Left renal cortex interstitium (tissue), 4 donors: ENCODE measurements at places on chromosomes 16 and 17.

- no peak for DNase-seq
Observed at GRCh38 chr16:78094166-78094565, 5.3 kb upstream of the WWOX start.

GRCh38 chr16:15899538-15900100 lies 11.2 kb upstream of the CEP20 start:
- DNase-seq = no peak

DNA sequence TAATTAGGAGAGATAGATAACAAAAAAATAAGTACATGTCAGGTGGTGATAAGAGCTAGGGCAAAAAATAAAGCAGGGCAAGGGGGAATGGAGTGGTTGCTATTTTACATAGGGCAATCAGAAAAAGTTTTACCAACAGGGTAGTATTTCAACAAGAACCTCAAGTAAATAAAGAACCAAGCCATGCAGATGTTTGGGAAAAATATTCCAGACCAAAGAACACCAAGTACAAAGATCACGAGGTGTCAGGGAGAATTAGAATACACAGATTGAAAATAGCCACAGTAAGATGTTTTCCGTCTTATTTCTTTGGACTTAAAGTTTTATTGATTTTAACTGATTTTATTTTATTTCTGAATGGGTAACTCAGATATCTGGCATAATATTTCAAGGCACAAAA lies 11.1 kb downstream of the SYNRG start:
- DNase-seq = no peak

DNA sequence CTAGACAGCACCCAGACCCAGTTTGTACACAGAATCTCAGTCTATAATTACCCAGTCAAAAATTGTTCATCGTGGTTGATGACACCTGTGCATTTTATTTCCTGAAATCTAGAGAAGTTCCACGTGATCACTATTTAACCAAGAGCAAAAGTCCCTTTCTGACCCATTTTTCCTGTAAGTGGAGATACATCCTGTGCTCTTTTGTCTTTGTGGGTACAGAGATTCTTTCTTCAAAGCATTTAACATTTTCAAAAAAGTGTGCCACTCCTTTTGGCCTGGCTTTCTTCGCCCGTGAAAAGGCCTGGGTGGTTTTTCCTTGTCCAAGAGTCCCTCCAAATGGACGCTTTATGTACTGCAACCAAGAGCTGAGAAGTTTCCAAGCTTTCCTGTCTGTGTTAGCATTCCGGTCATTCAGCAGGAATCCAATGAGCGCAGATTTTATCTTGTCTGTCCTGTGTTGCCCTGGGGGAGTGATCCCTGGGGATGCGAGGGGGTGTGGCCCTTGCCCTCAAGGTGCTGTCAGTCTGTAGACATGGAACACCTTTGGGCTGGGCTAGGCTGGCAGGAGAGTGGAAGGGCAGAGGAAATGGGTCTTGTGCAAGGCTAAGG lies 161.1 kb upstream of the CACNG5 start:
- peak; percentile 32 for DNase-seq

- DNase-seq = no peak
Observed at GRCh38 chr17:40346765-40347158, 17.8 kb downstream of the GJD3 start.

GRCh38 chr17:78748730-78749317 lies 33.2 kb downstream of the CYTH1 start:
- no peak for DNase-seq

GRCh38 chr16:66848172-66848571 lies 4.0 kb downstream of the CA7 start:
- no peak for DNase-seq

- DNase-seq = no peak
Observed at GRCh38 chr16:85327731-85328675, 215.7 kb upstream of the CIBAR2 start.

- DNase-seq = peak; percentile 67
Observed at GRCh38 chr16:88610909-88611812, 27.2 kb upstream of the IL17C start.

- no peak for DNase-seq
Observed at GRCh38 chr16:23105309-23105708, 43.9 kb downstream of the USP31 start.

DNA sequence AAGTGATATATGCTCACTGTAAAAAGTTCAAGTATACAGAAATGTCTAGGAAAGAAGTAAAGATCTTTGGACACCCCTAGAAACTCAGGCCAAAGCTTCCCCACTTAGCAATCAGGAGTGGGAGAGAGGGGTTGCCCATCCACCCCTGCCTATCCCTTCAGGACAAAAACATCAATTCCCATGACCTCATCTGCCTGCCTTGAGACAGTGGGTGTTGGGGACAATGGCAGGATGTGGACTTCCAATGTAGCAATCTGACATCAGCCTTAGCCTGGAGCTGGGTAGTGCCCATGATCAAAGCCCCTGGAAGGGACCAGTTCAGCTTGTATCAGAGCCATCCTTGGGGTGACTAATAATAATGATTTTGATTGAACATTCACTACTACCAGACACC lies 18.1 kb downstream of the ITPRIPL2 start:
- no peak for DNase-seq

- no peak for DNase-seq
Observed at GRCh38 chr17:11953924-11954323, 43.4 kb downstream of the ZNF18 start.

- DNase-seq = no peak
Observed at GRCh38 chr17:80491478-80492342, 15.3 kb upstream of the NPTX1 start.

DNA sequence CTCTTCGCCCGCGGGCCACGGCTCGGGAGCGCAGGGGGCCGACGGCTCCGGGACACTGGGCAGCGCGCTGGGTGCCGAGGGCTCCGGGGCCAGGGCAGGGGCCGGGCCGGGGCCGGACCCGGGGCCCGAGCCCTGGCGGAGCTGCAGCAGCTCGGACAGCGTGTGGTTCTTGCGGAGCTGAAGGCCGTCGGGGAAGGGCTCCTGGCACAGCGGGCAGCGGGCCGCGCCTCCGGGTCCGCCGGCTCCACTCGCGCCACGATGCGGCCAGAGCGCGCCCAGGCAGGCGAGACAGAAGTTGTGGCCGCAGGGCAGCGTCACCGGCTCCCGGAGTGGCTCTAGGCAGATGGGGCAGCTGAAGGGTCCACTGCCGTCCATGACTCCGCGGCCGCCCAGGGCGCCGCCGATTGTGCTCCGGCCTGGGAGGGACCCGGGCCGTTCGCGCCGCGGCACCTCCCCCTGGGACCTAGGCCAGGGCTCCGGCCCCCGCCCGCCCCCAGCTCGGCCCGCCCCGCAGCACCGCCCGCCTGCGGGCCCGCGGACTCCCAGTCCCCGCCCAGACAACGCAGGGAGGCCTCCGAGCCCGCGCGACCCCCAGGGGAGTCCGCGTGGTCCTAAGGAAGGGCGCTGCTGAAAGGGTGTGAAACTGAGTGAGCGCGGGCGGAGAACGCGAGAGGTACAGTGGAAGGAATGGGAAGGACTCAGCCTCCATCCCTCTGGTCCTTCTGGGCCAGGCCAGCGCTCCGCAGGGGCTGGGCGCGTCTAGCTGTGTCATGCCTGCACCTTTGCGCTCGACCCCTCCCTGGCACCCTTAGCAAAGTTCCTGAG lies at the start of gene TRIM47:
TSS of gene TRIM47 (minus strand) at position 408 of the 825 bp plus-strand sequence. CDS start at position 375, 33 bp downstream.
- no peak for DNase-seq

- DNase-seq = no peak
Observed at GRCh38 chr16:30875871-30876801, 17.7 kb downstream of the BCL7C start.

DNA sequence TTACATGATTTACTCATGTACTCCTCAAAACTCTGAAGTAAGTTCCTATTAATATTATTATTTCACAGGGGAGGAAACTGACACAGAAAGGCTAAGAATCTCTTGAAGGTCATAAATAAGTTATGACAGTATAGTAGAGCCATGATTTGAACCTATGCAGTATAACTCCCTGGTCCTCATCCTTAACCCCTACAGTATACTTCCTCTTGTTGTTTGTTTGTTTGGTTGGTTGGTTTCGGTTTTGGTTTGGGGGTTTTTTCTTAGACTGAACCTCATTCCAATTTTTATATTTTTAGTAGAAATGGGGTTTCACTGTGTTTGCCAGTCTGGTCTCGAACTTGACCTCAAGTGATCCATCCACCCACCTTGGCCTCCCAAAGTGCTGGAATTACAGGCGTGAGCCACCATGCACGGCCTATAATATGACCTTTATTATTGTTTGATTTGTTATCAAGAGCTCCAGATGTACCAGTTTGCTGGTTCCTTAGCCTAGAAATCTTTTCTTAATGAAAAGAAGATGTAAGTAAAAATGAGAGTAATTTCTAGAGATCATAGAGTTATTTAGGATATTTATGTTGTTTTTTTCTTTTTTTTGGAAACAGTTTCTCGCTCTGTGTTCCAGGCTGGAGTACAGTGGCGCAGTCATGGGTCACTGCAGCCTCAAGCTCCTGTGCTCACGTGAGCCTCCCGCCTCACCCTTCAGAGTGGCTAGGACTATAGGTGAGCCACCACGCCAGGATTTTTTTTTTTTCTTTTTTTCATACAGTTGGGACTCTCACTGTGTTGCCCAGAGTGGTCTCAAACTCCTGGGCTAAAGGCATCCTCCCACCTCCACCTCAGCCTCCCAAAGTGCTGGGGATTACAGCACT lies 4.8 kb downstream of the PRR11 start:
- DNase-seq = no peak

DNA sequence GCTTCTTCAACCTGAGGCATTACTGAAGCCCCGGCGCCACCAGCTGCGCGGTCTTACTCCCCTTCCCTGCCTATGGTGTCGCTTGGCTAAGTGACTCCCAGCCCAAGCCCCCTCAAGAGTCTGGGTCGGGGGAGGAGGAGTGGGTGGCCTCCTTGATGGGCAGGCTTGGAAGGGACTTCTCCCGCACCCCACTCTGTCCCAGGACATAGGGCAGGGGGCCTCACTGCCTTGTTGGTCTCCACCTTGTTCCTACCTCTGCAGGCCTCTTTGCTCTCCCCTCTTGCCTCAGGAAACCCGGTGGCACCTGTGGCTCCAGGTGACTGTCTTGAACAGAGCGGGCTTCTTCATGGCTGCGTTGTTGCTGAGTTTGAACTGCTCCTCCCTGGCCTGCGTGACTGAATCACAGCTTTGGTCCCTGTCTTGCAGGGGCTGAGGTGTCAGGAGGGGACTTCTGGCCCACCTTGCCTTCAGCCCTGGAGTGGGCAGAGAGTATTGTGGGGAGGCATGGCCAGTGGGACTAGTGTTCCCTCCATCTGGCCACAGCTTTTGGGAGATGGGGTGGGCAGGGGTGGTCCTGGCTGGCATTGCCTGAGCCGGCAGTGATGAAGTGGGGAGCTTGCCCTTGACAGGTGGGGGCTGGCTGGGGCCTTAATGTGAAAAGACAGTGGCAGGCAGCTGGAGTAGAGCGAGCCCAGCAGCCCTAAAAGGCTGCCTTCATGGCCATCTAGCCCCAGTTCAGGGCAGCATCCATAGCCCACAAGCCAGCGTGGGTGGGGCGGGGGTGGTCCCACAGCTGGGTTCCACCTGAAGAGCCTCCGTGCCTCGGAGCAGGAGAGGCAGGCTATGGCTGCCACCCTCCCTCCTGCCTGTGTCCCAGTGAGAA lies 7.3 kb downstream of the CBX2 start:
- no peak for DNase-seq

- no peak for DNase-seq
Observed at GRCh38 chr17:27541301-27542023, 85.2 kb downstream of the KSR1 start.

GRCh38 chr17:73855720-73856333 lies 211.6 kb upstream of the SDK2 start:
- DNase-seq = no peak

GRCh38 chr16:73186752-73187601 lies 139.0 kb upstream of the ZFHX3 start:
- no peak for DNase-seq

- DNase-seq = no peak
Observed at GRCh38 chr16:72469932-72470331, 298.0 kb upstream of the PMFBP1 start.

- no peak for DNase-seq
Observed at GRCh38 chr16:67169642-67170167, 633 bp upstream of the NOL3 start.

GRCh38 chr17:10631048-10631700 lies 25.9 kb downstream of the MYH3 start:
- DNase-seq = no peak

- DNase-seq = no peak
Observed at GRCh38 chr17:76408037-76408849, 23.8 kb downstream of the SPHK1 start.

DNA sequence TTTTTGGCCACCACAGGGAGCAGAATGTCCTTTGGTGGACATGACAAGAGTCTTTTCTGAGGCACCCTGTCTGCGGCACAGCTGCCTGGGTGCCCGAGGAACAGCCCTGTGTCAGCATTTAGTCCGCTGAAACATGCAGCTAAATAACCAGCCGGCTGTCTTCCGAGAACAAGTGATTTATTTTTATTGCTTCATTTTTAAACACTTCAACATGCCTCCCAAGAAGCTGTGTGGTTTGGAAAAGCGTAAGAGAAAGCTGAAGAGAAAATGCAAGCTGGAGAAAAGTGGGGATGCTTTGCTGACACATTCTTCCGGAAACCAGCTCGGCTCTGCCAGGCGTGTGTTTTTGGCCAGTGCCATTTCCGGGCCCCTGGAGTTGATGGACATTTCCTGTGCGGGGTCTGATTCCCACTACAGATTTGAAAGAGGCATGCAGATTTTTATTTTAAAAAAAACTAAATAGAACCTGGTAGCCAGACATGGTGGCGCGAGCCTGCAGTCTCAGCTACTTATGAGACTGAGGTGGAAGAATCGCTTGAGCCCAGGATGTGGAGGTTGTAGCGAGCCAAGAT lies 94.7 kb downstream of the SEC14L1 start:
- no peak for DNase-seq

GRCh38 chr17:47708864-47709541 lies 15.0 kb downstream of the TBKBP1 start:
- DNase-seq = no peak

- DNase-seq = no peak
Observed at GRCh38 chr17:9166788-9167187, 145.5 kb downstream of the NTN1 start.

DNA sequence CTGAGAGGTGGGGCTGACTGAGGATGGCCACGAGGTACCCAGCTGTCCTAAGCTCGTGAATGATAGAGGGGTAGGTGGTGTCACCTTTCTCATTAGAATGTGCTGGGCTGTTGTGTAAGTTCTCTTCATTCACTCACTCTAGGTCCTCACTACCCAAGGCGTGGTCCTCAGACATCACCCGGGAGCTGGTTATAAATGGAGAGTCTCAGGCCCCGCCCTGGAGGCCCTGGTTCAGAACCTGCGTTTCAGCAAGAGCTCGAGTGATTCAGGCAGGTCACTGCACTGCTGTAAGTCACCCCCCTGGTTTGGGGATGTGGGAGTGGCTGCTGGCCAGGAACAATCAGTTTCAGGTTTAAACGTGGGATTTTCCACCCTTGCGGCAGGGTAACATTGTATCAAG lies 139.8 kb downstream of the FOXL1 start:
- DNase-seq = no peak

- no peak for DNase-seq
Observed at GRCh38 chr16:56279132-56279531, 87.8 kb downstream of the GNAO1 start.
